Ovary (tissue), 10 donors: ENCODE measurements at places on chromosomes 7 and 10. TPM values are rescaled to one million over a fixed set of nuclear protein-coding genes. Genes with fewer than 3 reads are reported as not detected.

DNA sequence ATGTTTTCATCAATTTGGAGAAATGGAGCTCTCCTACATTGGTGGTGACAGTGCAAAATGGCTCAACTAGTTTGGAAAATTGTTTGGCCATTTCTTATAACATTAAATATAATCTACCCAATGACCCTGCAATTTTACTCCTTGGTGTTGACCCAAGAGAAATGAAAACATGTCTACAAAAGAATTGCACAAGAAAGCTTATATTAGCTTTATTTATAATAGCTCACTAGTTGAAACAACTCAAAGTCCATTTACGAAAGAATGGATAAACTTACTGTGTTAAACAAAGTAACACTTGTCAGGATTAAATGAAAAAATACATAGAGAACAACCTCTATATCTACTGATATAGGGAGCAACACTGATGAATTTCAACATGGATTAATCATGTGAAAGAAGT is 539.9 kb downstream of the DNAJB9 start:
- DNase-seq: no peak

GRCh38 chr7:74525881-74526280 is 72.2 kb downstream of the GTF2IRD1 start:
- DNase-seq: no peak

The WEE2 gene
- not detected for total RNA-seq

DNA sequence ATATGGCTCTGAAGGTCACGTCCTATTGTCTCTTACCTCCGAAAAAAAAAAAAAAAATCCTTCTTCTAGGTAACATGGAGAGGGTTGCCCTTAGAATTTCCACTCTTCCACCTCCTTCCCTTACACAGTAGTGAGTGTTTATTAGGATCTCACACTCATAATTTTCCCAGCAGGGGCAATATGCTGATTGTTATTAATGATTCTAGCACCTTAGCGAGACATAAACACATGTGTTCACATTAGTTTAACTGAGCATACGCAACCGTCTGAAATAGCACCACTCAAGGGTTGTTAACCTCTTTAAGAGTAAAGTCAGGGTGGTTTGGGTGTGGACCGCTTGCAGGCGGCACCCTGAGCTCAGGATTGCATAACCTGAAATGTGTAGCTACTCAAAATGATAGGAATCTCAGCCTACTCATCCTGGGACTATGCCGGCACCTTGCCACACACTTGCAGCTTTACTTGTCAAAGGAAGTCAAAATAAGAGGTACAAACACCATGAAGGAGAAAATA is 52.2 kb downstream of the CPEB3 start:
- peak; percentile 46 for DNase-seq

GRCh38 chr7:123782071-123782798 is 33.4 kb upstream of the WASL start:
- DNase-seq: no peak

GRCh38 chr10:37490266-37490665 is 364.9 kb downstream of the ANKRD30A start:
- no peak for DNase-seq

DNA sequence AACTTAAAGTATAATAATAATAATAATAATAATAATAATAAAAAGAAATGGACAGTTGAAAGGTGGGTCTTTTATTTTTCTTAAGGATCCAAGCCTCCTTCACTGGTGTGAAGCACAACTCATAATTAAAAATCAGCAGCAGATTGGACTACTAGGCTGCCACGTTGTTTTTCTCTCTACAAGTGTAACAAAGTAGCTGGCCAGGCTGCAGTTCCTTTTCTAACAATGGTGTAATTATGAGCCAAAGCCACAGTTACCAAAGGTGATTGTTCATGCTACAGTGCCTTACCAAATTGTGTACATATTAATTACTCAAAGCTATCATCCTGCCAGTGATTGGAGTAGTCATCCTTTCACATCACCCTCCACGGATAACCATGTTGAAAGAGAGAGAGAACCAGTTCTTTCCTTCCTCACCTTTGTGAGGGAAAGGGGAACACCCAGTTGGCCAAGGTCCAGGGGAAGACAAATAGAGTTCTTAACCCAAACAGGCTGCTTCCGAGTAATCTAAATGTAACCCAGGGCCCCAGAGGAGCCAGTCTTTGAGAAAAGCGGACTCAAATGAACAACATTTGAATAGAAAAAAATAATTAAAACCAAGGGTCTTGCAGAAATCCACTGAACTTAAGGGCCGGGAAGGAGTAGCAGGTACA is 86.3 kb upstream of the NPS start:
- no peak for DNase-seq

GRCh38 chr7:83751217-83751616 is 102.3 kb upstream of the SEMA3E start:
- DNase-seq: no peak

The LIPN gene
- not detected for total RNA-seq
